ENCODE measurements at places on chromosomes 12 and 14.

DNA sequence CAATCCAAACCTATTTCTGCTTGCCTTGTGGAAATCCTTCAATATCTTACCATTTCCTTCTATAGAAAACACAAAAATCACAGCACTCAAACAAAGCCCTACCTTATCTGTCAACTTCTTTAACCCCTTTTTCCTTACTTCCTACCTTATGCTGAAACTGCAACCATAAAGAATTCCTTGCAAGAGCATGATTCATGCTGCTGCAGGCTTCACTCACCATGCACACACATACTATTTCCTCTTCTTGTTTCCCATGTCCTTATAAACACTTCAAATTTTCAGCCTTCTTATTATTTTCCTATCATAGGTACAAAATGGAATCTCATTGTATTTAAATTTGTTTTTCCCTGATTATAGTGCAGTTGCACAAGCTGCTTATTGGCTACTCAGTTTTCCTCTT is 23.3 kb downstream of the LMNTD1 start:
- no peak for DNase-seq

- no peak for DNase-seq
Measured at GRCh38 chr14:90034835-90035525, 26.8 kb upstream of the KCNK13 start.

DNA sequence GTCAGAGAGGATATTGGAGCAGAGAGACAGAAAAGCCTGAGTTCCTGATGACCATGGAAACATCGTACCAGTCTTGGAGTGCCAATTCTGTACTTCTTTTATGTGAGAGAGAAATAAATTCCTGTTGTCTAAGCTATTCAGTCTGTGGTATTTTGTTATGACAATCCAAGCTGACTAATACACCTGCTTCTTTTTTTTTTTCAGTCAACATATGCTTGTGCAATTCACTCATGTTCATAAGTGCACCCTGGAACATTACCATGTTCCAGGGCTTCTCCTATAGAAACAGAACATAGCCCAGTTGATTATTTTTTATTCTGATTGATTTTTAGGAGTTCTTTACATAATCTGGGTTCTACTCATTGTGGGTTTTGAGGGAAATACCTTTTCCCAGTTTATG is 1.7 kb upstream of the CHPT1 start:
- no peak for DNase-seq

DNA sequence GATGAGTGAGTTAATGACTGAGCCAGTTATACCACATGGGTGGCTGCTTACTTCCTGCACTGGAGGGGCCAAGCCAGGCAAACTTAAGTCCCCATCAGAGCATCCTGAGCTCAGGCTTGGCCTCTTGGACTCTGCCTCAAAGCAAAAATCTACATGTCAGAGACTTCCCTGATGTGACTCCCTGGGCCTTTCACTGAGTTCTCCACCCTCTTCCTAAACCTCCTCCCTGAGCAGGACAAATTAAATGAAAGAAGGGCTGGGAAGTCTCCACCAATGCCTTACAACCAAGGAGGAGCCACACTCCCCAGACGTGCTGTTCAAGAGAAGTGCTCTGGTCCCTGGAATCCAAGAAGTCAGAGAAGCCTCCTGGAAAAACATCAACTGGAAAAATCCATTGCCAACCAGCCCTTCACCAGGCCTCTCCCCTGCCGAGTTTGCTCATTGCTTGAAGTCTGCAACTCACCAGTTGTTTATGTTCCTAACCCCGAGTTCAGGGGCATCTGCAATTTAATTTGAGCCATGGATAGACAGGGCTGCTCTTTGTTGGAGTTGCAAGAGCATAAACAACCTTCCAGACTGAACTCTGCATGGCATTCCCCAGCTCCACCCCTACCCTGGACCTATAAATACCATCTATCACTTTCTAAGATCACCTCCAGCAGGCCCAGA is 160.5 kb downstream of the ANO2 start:
- no peak for DNase-seq

- no peak for DNase-seq
Measured at GRCh38 chr12:113903381-113903863, 62.7 kb downstream of the RBM19 start.

GRCh38 chr12:93484315-93484981 is 17.1 kb downstream of the MRPL42 start:
- DNase-seq = no peak

DNA sequence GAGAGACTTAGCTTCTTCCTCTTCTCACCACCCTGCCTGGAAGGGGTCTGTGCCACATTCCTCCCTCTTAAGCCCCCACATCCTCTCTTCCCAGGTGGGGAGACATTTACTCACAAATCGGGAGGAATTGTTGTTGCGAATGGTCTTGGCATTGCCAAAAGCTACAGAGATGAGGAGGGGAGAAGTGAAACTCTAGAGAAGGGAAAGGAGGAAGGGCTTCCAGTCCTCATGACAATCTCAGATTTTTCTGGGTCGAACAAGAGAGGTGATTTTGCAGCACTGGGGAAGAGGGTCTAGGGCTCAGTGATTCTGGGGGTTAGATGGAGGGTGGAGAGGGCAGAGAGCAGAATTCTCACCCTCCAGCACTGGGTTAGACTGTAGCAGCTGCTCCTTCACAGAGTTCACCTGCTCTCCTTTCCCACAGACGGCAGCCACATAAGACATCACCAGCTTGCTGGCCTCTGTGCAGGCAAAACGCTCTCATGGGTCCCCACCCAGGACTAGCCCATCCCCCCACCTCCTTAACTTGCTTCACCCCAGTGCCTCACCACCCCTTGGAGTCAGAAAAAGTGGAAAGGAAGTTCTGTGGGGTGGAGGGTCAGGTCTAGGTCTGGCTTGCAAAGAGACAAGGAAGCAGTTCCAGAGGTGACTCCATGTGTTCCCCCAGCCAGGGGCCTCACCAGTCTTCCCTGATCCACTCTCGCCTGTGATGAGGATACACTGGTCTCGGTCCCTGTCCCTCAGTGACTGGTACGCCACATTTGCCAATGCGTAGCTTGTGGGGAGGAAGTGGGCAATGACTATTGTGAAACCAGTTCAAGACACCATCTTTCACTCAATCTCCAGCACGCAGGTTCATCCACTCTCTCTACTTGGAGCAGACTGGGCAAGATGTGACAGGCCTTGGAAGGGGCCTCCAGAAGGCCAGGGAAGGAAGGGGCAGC is 2.7 kb downstream of the MYO1A start:
- DNase-seq = no peak

- no peak for DNase-seq
Measured at GRCh38 chr12:17204289-17205054, 598.5 kb upstream of the LMO3 start.

- no peak for DNase-seq
Measured at GRCh38 chr14:103510724-103511693, 11.6 kb downstream of the CKB start.

GRCh38 chr12:16352481-16352880 is 5.0 kb downstream of the MGST1 start:
- no peak for DNase-seq

- DNase-seq = no peak
Measured at GRCh38 chr14:35822501-35822900, 3.6 kb upstream of the BRMS1L start.

GRCh38 chr14:100201701-100202100 is 37.2 kb upstream of the YY1 start:
- DNase-seq = no peak

- no peak for DNase-seq
Measured at GRCh38 chr14:53470351-53471043, 317.4 kb upstream of the DDHD1 start.

- DNase-seq = no peak
Measured at GRCh38 chr12:47318963-47319362, 239.2 kb upstream of the AMIGO2 start.

GRCh38 chr12:56336361-56337167 is 2.1 kb upstream of the IL23A start:
- DNase-seq = no peak

DNA sequence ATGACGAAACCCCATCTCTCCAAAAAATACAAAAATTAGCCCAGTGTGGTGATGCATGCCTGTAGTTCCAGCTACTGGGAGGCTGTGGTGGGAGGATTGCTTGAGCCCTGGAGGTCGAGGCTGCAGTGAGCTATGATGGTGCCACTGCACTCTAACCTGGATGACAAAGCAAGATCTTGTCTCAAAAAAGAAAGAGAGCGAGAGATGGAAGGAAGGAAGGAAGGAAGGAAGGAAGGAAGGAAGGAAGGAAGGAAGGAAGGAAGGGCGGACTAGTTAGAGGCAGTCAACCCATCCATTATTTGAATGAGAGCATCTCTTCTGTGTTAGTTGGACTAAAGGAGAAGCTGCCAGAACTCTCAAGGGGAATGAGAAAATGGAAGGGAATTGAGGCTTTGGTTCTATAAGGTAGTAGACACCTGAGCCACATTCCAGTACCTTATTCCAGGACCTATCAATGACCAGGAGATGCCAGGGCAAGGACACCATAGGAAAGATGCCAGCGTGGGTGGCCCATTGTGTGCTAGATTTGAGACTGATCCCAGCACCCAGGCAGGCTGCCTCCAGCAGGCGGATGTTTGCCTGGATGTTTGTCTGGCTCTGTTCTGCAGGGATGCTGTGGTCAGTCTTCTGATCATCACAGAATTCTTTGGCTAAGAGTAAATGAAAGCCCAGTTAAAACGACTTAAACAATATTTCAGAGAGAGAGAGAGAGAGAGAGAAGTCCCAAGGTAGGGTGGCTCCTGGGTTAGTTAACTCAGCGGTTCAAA is 11.5 kb upstream of the P2RX7 start:
- DNase-seq = no peak

DNA sequence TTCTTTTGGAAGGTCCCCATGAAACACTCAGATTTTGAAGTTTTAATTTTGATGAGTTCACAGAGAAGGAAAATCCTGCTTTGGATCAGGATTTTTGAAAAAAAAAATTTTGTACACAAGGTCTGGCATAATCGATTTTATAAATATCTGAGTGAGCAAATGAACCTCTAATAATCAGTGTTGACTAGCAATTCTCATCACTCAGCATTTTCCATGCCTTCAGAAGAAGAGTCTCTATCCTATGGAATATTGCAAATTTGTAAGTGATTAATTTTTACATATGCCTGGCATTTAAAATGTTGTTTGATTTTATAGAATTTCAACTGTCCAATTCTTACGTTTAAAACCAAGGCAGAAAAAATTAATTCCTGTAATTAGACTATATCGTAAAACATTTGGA is 30.5 kb upstream of the REP15 start:
- no peak for DNase-seq

DNA sequence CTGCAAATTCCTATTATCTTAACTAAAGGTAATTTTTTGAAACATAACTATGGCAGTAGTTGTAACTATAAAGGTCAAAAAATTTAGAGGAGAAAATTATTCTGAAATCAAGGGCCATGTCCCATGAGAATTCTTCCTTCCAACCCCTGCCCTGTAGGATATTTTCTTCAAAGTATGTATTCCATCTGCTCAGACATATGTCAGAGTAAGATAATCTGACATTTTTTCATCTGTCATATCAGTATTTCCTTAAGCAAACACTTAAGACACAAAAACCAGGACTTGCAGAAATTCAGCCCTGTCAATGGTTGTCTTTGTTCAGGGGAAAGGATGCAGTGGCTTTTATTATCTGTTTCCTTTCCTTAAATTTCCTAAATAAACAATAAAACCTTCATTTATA is 36.3 kb downstream of the ACSS3 start:
- DNase-seq = no peak

DNA sequence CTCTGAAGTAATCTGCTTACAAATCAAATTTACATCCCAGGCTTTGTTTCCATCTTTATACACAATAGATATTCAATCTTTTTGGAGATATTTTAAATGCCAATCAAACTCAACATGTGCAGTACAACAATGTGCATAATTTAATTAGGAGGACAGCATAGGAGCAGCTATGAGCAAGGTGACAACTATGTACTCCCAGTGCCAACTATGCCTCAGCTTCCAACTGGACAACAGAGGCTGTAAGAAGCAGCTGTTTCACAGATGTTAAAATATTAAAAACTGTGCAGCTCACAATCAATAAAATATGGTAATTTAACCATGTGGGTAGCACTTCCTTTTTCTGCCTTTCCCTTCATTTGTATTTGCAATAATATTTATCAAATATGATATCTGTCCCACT is 99.9 kb downstream of the ST8SIA1 start:
- no peak for DNase-seq

- DNase-seq = no peak
Measured at GRCh38 chr12:65876161-65876560, 51.9 kb downstream of the HMGA2 start.

GRCh38 chr14:30896435-30896834 is 22.1 kb downstream of the COCH start:
- no peak for DNase-seq

DNA sequence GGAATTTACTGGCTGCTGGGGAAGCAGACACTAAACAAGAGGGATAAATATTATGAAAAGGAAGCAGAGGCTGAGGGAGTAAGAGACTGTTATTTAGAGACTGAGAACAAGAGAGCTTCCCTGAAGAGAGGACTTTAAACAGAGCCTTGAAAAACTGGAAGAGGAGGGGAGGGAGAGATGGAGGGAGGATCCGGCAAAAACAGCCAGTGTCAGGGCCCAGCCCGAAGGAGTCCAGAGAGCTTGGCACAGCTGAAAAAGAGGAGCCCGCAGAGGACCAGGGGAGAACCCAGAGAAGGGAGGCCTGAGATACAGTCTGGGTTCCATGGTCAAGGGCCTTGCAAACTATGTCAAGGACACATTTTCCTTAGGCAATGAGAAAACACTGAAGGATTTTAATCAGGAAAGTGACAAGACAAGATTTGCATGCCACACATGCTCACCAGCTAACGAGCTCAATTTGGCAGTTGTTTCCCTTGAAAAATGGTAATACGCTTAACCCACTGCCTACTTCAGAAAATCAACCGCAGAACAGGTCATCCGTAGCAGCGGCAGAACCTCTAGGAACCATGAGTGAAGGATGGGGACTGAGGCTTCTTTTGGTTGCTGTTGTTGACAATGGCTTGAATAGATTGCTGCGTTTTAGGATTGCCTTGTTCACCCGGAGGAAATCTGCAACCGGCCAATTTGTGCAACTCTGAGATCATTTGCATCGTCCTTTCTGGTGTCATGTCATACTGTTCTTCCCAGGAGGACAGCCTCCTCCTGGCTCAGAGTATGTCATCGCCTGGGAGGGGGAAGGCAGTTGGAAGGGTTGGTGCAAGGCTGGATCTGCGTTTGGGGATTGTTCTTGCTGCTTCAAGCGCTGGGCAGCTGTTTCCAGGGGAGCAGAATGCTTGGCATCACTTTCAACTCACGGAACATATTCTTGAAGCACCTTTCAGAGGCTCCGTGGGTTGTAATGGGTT is 108.2 kb downstream of the PRMT8 start:
- DNase-seq = no peak

DNA sequence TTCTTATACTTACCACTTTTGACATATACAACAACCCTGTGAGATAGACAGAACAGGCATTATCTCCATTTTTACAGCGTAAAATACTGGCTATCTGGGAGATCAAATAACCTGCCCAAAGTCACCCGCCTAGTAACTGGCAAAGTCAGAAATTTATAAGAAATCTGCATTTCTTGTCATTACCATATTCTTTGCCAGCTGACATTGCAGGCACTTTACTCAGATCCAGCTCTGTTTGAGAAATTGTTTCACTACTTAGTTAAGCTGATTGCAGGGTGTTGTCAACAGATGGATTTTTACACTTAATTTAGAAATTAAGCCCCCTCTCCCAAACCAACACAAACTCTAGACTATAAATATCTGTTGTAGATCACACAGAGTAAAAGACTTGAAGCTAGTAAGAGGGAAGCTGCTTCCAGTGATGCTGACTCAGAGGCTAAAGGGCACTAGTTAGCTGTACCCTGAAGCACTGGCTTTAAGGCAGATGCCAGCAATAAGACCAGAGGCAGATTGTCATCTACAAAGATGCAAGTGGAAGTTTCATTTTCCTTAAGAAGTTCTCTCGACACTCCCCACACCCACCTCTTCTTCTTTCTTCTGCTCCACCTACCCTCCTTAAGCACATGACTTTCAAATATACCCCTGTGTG is 153.1 kb downstream of the ANO6 start:
- no peak for DNase-seq

- DNase-seq = no peak
Measured at GRCh38 chr12:113934946-113935345, 31.2 kb downstream of the RBM19 start.

Data from KG1 (cell line).